ENCODE measurements at places on chromosomes 7 and 10.

DNA sequence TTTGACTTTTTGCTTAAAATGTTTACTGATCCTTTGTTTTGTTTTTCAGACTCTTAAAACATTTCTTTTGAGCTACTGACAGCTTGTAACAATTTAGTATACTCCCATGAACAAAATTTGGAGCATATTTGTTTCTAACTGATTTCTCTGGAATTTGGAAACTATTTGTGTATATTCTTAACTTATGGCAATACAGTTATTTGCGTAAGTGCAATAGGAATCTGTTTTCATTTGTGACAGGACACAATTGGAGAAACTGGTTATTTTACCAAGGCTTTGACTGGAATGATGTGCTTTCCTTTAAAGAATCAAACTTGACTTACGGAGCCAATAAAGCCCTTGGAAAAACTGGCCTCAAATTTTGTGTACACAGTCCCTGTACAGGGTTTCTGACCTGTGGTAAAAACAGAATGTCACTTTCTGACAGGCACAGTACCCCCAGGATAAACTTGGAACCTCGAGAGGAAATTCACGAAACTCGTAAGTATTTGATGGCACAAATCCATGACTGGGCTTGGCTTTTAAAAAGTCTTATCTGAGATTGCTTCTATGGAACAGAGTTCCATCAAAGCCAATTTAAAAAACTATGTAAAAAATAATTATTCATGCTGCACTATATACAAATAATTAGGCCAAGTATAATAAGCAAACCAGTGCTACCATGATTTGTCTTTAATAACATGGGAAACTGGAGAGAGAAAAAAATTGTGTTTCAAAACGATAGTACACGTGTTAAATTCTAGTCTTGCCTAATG, 70.4 kb downstream of the ST8SIA6 start:
- DNase-seq = no peak

DNA sequence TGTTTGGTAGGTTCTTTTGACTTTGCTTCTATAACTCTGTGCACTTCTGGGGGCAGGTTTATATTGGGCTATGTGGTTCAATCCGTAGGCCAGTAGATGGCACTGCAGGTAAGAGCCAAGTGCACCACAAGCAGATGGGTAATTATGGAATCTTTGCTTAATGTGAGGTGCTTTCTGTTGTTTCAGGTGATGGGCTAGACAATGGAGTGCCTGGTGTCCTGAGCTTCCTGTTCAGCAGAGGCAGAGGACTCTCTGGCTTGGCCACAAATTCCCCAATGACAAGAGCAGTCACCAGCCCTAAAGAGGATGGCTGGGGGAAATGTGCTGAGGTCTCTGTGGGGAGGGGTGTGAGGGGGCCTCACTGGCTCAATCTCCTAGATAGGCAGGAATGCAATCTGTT, 455.0 kb downstream of the CCSER2 start:
- DNase-seq = no peak

DNA sequence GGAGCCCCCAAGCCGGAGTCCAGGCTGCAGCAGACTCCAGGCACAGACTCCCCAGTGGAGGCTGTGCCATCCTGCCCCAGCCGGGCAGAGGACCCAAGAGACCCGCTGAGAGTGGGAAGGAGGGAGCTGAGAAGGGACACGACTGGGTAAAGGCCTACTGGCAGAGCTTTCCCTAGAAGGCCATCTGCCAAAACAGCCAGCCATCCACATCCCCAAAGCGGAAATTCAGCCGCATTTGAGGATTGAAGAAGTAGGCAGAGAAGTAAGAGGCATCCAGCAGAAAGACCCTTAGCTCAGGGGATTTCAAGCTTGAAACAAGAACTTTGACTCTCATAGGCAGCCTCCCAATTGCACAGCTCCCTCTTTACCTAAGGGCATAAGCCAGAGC, 857 bp downstream of the CPXM2 start:
- DNase-seq = no peak

GRCh38 chr10:96511044-96511945, 2.4 kb downstream of the TLL2 start:
- DNase-seq = no peak

DNA sequence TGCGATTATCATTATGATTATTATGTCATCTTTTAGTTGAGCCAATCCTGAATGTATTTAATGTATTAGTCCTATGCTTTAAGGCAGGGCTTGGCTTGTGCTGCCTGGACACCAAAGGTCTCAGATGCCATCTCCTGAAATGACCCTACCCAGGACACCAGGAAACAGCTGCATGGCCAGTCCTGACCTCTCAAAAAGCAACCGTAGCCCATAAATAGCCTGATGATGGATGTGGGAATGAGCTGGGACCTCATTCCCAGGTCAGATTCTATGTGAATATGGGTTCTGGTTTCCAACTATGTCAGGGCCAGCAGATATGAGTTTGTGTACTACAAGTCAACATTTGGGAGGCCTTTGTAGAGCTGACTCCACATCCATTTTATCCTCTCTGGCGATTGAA, 438.4 kb downstream of the NRG3 start:
- DNase-seq = no peak

- DNase-seq = no peak
Measured at GRCh38 chr7:80783678-80784327, 135.0 kb downstream of the SEMA3C start.

DNA sequence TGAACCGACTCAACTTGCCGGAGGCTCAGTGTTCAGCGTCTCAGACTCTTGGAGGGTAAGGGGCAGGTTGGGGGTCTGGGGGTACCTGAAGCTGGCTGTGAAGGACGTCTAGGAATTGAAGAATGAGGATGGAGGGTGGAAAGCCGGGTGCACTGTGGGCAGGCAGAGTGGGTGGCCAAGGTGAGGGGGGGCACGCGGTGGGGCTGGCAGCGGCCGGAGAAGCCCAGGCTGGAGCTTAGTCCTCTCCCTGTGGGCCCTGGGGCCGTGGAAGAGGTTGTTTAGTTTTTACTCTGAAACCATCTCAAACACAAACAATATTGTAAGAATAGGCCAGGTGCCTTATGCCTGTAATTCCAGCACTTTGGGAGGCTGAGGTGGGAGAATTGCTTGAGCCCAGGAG, 83.4 kb downstream of the UNCX start:
- DNase-seq = no peak

- no peak for DNase-seq
Measured at GRCh38 chr10:70492786-70493659, 14.5 kb downstream of the PALD1 start.

- no peak for DNase-seq
Measured at GRCh38 chr10:124157271-124157681, 63.9 kb upstream of the CHST15 start.

GRCh38 chr7:23341846-23342598, 42.9 kb downstream of the MALSU1 start:
- DNase-seq = no peak

DNA sequence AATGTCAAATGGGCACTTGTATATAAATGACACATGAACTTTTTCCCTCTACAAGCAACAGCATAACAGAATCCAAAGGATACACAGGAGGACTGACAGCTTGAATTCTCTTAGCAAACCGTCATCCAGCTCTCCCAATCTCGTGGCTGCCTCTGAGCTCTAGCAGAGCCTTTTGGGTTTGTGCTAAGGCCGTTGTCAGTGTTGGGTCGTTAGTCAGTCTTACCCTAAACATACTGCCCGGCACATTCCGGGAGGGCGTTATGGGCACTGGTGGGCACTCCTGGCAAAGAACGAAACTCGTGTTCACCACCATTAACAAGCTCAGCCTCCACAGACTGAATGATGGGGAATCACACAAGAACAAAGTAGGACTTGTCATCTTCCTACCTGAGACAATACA, 19.6 kb upstream of the ENO4 start:
- DNase-seq = no peak

- no peak for DNase-seq
Measured at GRCh38 chr10:59536167-59537014, 173.3 kb downstream of the SLC16A9 start.

DNA sequence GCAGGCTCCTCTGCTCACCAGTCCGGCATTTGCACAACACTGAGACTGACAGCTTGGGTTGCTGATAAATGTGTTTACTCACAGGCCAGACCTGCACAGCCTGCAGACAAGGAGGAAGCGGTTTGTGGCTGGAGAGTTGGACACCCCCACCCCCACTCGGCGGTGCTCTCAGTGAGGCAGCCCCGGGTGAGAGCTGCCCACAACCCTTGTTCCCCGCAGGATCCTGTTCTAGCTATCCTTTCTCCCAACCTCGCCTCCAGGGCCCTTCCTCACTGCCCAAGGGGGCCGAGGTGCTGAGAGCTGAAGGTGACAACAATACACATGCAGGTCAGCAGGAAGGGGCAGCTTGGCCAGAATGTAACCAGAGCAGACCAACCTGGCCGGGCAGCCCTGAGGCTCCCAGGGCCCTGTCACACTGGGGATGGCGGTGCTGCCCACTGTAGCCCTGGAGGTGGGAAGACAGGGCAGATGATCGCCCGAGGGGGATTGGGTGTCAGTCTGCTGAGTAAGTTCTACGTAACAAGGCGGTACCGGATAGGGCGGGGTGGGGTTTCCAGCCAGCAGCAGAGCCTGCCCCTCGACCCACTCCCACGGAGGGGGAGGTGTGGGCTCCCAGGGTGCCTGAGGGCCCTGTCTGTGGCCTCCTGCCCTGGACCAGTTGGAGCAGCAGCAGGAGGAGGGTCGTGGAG, 2.1 kb upstream of the ADAM8 start:
- DNase-seq = peak; percentile 44

DNA sequence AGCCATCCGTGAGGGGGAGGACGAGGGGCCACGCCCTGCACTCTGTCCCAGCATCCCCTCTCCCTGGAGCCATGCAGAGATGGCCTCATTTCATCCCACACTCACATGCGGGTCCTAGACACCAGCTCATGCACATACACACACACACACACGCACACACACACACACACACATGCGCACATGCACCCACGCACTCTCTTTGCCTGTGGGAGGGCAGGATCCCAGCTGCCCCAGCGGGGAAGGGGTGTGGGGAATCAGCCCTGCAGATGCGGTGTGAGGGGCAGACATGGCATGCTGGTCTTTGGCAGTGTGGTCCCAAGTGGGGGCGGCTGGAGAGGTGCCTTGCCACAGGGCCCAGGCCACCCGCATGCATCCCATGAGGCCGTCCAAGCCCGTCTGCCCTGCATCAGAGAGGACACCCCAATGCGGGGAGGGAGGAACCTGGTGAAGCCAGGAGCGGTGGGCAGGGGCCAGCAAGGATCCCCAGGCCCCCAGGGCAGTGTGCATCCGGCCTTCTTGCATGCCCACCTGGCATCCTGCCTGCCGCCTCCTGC, 68.1 kb downstream of the LHPP start:
- no peak for DNase-seq

GRCh38 chr10:132899751-132900065, 42.7 kb downstream of the CFAP46 start:
- DNase-seq = no peak

DNA sequence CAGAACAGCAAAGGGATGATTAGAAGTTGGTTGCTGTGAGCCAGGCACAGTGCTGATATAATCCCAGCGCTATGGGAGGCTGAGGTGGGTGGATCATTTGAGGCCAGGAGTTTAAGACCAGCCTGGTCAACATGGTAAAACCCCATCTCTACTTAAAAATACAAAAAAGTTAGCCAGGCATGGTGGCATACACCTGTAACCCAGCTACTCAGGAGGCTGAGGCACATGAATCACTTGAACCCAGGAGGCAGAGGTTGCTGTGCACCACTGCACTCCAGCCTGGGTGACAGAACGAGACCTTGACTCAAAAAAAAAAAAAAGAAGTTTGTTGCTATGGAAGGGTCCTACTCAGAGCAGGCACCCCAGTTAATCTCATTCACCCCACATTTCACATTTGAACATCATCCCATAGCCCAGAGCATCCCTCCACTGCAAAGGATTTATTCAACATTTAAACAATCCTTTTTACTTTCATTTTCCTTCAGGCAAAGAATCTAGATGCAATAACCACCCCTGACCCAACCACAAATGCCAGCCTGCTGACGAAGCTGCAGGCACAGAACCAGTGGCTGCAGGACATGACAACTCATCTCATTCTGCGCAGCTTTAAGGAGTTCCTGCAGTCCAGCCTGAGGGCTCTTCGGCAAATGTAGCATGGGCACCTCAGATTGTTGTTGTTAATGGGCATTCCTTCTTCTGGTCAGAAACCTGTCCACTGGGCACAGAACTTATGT, 4.1 kb downstream of the IL6 start:
- DNase-seq = no peak

- DNase-seq = no peak
Measured at GRCh38 chr7:121097577-121097976, 109.1 kb downstream of the CPED1 start.

- DNase-seq = no peak
Measured at GRCh38 chr10:73264423-73264822, 12.0 kb upstream of the MRPS16 start.

- DNase-seq = no peak
Measured at GRCh38 chr10:50919010-50919409, 33.6 kb upstream of the A1CF start.

DNA sequence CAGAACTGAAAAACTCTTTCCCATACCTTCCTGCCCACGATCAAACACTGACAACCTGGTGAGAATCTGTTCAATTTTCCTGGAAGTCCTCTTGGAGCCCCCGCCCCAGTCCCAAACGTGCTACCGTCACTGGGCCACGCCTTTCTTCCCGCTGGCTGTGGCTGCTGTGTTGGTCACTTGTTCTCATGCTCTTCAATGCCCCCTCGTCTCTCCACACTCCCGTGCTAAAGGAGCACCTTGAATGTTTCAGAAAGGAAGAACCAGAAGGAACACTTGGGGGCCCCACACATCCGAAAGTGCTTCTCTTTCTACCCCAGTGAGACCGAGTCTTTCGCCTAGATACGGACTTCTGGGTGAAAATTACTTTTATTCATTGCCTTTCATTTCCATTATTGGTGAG, 215.1 kb downstream of the DIP2C start:
- DNase-seq = no peak

DNA sequence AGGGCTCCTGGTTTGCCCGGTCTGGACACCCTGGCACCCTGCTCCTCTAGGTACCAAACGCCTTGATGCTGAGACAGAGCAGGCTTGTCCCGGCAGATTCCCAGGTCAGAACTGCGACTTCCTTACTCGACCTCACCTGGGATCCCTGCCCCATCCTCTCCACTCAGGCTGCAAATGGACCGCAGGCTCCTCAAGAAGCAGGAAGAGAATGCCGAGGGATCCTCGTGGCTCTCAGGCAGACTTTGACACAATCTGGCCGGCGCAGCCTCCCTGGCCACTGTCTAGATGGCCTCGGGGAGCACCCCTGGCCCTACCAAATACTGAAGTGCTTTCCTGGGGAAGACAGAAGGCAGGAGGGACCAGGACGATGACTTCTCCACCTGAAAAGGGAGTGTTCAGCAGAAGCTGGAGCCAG, 421 bp upstream of the NODAL start:
- no peak for DNase-seq
